NCI-H2081 treated with DMSO at 0.1 percent for 48 hours (cell line): ENCODE measurements at places on chromosomes 11 and 22.

DNA sequence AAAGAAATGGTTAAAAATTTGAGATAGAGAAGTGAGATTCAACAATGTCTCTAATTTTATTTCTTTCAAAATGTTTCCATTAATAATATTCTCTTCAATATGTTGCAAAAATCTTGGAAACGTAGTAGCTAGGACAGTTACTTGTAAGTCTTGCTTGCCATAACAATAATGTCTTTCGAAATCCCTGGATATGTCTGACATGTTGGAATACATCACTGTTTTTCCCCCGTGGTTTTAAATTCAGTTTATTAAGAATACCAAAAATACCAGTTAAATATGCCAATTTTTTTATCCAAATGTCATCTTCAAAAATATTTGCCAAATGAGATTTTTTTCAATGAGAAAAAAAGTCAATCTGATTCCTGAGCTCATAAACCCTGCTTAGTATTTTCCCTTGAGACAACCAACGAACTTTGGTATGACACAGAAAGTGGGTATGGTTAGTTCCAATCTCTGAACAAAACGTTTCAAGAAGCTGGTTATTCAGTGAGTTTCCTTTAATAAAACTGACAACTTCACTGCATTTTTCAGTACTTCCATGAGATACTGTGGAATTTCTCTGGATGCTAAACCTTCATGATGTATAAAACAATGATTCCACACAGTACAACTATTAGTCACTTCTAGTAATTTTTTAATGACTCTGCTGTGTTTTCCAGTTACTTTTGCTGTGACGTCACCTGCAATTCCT lies 36.7 kb upstream of the AMPD3 start:
- DNase-seq, result no peak

DNA sequence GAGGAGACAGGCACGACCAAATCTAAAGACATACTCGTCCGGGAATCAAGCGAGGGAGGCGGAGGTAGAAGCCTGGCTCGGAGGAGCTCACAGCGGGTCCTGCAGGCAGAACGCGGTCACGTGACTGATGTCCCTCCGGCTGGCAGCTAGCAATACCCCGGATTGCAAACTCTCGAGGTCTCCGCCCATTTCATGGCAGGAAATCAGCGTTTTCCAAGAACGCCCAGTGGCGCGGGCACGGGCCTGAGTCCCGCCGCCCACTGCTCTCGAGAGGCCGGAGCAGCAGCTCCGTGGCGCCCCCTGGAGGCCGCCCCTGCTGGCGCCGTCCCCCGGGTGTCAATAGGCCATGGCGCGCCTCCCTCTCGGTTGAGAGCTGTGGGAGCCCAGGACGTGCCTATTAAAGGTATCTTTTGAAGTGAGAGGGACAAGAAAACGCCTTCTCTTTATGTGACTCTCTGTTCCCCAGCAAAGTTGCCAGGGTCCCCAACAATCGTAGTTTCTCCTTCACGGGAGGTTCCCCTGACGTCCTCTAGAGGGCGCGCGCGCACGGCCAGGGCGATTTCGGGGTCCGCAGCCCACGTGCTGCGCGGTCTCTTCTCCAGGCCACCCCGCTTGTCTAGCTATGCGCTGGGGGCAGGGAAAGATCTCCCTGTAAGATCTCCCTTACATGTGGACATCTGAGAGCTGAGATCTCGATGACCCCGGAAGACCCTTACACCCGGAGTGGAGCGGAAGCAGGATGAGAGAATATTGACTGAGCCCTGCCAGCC lies 37.3 kb upstream of the RBFOX2 start:
- peak; percentile 84 for DNase-seq

DNA sequence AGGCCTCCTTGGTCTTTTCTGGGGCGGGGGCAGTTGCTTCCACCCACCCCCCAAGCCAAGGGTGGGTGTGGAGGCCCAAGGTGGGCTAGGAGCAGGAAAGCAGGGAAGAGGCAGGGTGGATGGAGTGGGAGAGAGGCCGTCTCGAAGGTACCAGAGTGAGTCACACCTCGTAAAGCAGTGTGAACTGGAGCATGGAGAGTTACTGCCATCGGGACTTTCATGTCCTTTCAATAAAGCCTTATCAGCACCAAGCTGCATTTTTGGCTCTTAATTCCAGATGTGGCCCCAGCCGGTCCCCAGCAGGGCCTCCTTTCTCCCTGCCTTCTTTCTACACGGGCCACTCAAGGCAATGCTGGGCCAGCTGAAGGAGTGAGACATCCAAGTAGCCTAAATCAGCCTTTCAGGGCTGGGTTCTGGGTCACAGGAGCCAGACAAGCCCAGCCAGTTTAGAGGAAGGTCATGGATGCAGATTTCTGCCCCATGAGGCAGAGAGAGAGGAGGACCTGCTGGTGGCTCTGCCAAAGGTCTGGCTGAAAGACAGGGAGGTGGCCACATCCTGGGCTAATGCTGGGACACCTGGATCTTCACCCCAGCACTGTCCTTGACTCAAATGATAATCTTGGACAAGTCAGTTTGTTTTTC lies 59.0 kb upstream of the CD82 start:
- no peak for DNase-seq

- DNase-seq, result no peak
Measured at GRCh38 chr11:40215556-40215955, 1243.9 kb downstream of the LRRC4C start.

- no peak for DNase-seq
Measured at GRCh38 chr11:12853652-12854296, 155.3 kb upstream of the RASSF10 start.

GRCh38 chr22:42116848-42117424 lies 13.7 kb downstream of the CYP2D6 start:
- DNase-seq, result no peak
